ENCODE measurements at places on chromosomes 6 and 20.

GRCh38 chr6:57021086-57021720 lies 25.3 kb upstream of the KIAA1586 start:
- DNase-seq, result no peak

- DNase-seq, result no peak
Observed at GRCh38 chr6:2412731-2413130, 167.3 kb upstream of the GMDS start.

GRCh38 chr6:149395185-149395584 lies 4.9 kb upstream of the SUMO4 start:
- DNase-seq, result no peak

- no peak for DNase-seq
Observed at GRCh38 chr6:83199173-83199862, 6.2 kb downstream of the RWDD2A start.

DNA sequence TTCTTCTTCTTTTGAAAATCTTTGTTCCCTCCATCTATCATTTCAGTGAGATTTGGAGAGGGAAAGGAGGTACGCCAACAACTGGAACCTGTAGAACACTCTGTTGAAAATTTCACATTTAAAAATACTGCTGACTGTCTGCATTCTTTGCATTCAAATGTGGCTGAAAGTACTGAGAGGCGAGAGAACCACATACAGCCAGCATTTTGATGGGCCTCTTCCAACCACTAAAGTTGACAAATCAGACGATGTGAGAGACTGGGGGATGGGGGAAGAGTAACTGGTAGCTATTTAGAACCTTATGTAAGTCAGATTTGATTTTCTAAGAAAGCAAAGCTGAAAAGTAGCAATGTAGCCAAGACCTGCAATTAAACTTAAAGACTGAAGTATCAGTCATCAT lies 77.5 kb downstream of the FKBP5 start:
- DNase-seq, result no peak

DNA sequence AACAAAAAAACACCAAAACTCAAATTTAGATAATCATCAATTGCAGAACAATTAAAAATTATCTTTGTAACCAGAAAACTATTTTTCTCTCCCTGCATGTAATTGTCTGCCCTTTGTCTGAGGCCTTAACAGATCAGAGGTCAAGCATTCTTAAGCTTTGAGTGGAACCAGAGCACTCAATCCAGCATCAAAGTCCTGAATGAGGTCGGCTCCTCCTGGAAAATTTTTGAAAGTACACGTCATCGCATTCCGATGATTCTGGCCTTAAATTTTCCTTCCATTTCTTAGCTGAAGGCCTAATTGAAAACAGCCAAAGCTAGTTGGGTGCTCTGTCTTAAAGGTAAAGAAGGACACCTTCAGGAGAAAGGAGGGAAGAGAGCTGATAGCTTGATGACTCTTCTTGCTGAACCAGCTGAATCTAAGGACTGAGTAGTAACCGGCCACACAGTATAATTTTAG lies 510.2 kb upstream of the SULF2 start:
- DNase-seq, result no peak

- DNase-seq, result no peak
Observed at GRCh38 chr20:44008806-44009678, 94.4 kb downstream of the TOX2 start.

DNA sequence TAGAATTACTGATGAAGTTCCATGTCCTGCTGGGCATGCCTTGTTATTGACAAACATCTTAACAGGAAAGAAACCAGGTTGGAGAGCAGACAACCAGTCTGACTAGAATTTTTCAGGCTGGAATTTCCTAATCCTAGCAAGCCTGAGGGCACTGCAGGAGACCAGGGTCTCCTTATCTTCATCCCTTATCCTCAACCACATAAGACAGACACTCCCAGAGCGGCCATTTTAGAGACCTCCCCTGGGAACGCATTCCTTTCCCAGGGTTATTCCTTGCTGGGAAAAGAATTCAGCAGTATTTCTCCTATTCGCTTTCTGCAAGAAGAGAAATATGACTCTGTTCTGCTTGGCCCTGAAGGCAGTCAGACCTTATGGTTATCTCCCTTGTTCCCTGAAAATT lies 803.7 kb downstream of the GRIK2 start:
- DNase-seq, result no peak

GRCh38 chr6:118787724-118788423 lies 106.1 kb upstream of the ASF1A start:
- DNase-seq, result no peak

- DNase-seq, result no peak
Observed at GRCh38 chr6:159800141-159800865, at the start of gene PNLDC1. Gene PNLDC1, plus strand, starts transcription at chr6:159800276. Its CDS starts 32 bp downstream, at chr6:159800308.

- DNase-seq, result no peak
Observed at GRCh38 chr6:20061952-20062351, 150.3 kb downstream of the MBOAT1 start.

DNA sequence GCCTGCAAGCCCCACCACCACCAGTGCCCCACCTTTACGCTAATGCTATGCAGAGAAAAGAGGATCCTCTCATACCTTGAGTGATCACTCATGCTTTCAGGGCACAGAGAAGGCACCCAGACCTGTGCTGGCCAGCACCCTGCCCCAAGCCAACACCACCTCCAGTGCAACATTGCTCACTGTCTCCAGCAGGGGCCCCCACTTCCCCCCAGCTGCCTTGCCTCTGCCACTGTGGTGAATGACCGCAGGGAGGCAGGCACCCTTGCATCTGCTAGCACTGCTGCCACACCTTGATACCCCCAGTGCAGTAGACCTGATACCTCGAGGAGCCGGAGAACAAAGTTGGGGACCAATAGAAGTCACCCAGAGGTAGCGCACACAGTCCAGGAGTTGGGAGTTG lies 139.2 kb upstream of the PLN start:
- DNase-seq, result no peak

- no peak for DNase-seq
Observed at GRCh38 chr6:150458579-150458978, 89.8 kb downstream of the IYD start.

DNA sequence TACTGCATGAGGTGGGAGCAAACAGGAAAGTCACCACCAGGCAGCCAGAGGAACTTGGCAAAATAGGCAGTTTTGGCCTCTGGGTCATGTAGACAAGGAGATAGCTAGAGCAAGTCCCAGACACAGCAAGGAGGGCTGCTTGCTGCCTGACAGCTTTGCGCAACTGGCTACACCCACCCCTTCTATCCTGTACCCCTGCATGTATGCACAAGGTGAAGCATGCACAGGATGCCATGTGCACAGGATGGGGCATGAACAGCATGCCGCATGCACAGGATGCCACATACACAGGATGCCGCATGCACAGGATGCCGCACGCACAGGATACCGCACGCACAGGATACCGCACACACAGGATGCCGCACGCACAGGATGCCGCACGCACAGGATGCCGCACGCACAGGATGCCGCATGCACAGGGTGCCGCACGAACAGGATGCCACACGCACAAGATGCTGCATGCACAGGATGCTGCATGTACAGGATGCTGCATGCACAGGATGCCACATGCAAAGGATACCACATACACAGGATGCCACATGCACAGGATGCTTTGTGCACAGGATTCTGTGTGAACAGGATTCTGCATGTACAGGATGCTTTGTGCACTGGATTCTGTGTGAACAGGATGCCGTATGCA lies 104.9 kb upstream of the IYD start:
- no peak for DNase-seq

GRCh38 chr6:108874470-108875160 lies 26.4 kb downstream of the ARMC2 start:
- peak; percentile 78 for DNase-seq

- DNase-seq, result no peak
Observed at GRCh38 chr20:19975436-19975799, 41.7 kb upstream of the NAA20 start.

GRCh38 chr6:90462102-90462501 lies 124.8 kb downstream of the MAP3K7 start:
- DNase-seq, result peak; percentile 12

- no peak for DNase-seq
Observed at GRCh38 chr6:33949877-33950435, 146.2 kb upstream of the MLN start.

GRCh38 chr20:53098621-53099020 lies 126.5 kb downstream of the TSHZ2 start:
- DNase-seq, result no peak

DNA sequence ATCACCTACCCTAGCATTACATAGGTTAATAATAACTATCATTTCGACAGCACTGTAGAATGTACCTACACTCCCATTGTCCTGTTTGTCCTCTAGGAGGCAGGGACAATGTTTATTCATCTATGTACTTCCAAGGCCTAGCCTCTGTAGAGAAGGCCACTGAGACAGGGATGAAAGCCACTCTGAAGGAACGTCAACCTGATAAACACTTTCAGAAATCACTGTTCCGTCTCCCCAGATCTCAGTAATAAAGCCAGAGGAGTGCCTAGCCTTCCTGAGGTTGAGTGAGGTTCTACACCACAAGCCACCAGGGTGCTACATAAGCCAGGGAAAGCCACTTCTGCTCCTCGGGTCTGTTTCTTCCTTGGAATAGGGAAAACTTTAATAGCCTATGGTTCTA lies 44.8 kb downstream of the POPDC3 start:
- no peak for DNase-seq

GRCh38 chr20:6012179-6012578 lies 41.7 kb downstream of the LRRN4 start:
- DNase-seq, result no peak

- no peak for DNase-seq
Observed at GRCh38 chr6:125262016-125263013, 39.5 kb downstream of the HDDC2 start.

GRCh38 chr20:32685541-32686529 lies 12.1 kb upstream of the C20orf203 start:
- DNase-seq, result no peak

DNA sequence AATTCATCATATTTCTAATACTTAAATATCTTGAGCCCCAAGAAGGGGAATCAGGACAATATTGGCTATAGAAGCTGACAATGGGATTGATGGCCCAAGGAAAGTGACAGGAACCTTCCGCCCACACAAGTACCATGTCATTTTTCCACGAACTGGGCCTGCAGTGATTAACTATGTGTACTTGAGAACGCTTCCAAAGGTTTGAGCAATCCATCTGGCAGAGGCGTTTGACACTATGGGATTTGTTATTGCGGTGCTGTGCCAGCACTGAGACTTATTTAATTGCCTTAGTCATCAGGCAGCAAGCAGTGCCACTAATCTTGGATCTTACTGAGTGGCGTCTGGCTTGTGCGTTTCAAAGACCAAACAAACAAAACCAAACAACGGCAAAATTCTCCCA lies 135.6 kb upstream of the UST start:
- DNase-seq, result no peak

GRCh38 chr6:54680531-54680930 lies 166.0 kb upstream of the FAM83B start:
- no peak for DNase-seq

DNA sequence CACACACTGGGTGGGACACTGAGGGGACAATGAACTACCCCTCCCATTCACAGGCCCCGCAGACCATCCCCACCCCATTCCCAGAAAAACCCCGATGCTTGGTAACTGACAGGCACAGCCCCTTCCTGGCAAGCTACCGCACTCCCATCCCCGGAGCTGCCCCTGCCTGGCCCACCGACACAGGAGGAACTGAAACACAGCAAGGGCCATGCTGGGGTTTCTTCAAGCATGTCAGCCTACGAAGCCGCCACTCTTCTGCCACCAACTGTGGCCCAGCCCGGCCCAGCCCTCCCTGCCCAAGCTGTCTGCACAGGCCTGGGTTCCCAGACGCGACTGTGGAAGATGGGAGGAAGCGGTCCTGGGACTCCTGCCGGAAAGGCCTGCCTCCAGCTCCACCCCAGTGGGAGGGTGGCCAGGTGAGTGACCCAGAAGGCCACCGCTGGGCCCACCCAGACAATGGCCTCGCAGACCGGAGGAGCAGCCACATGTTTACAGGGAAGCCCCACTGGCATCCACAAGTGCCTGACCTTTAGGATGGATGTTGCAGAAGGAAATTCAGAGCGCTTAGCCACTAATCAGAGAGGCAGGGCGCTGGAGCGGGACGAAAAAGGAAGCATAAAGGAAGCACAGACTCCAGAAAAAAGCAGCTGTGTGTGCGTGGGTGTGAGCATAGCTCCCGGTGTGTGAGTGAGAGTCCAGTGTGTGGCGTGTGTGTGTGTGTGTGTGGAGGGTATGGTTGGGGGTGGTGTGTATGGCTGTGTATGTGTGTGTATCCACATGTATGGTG lies 91.6 kb downstream of the PRND start:
- peak; percentile 68 for DNase-seq

Data from activated CD8-positive, alpha-beta memory T cell treated with anti-CD3 and anti-CD28 coated beads, Interleukin-2, amount 50 U/mL, for 48 hours (primary cell).